T-helper 1 cell treated with Interleukin-12 subunit alpha and Interleukin-12 subunit beta and Interleukin-4 antibody, amounts not matched to agents 30 ng/mL and 1 ng/mL, for 36 hours (primary cell): ENCODE measurements at places on chromosomes 1 and 21. TPM values are rescaled to one million over a fixed set of nuclear protein-coding genes. Genes with fewer than 3 reads are reported as not detected.

MTX1 gene
- total RNA-seq = 40.2 and 43.5 TPM in 2 replicates

MED8 gene
- 41.8 and 46.9 TPM in 2 replicates for total RNA-seq

AVPR1B gene
- total RNA-seq = not detected in 2 replicates

CLIC6 gene
- 0.05 TPM in 1 of 2 replicates, not detected in the other for total RNA-seq

SMCP gene
- total RNA-seq = not detected in 2 replicates
